ENCODE measurements at places on chromosomes 6 and 20.
A peak's percentile ranks its signal among the peaks of the same experiment; 100 is the strongest.

DNA sequence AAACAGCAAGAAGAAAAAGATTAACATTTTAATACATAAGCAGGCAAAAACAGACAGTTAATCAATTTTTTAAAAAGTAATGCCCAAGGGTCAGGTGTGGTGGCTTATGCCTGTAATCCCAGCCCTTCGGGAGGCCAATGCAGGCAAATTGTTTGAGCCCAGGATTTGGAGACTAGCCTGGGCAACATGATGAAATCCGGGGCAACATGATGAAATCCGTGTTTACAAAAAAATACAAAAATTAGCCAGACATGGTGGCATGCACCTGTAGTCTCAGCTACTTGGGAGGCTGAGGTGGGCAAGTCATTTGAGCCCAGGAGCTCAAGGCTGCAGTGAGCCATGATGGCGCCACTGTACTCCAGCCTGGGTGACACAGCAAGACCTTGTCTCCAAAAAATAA, 94.1 kb upstream of the DST start:
- DNase-seq, result no peak

GRCh38 chr6:157069585-157069984, 253.7 kb downstream of the TMEM242 start:
- DNase-seq, result no peak

DNA sequence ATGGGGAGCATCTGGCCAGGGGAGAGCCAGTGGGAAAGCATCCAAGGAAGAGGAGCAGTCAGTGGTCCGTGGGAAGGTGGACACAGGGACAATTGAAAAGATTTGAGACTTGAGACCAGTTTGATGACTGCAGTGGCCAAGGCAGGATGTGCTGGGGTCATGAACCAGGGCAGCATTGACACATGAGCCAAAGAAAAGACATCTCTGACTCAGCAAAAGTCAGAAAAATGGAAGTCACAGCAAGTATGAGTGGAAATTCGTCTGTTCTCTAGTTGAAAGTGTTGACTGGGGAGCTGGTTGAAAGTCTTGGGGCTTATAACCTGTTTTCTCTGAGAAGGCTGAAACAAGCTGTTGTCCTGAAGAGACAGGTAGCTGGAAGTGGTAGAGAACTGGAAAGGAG, 31.3 kb downstream of the RAB22A start:
- no peak for DNase-seq

DNA sequence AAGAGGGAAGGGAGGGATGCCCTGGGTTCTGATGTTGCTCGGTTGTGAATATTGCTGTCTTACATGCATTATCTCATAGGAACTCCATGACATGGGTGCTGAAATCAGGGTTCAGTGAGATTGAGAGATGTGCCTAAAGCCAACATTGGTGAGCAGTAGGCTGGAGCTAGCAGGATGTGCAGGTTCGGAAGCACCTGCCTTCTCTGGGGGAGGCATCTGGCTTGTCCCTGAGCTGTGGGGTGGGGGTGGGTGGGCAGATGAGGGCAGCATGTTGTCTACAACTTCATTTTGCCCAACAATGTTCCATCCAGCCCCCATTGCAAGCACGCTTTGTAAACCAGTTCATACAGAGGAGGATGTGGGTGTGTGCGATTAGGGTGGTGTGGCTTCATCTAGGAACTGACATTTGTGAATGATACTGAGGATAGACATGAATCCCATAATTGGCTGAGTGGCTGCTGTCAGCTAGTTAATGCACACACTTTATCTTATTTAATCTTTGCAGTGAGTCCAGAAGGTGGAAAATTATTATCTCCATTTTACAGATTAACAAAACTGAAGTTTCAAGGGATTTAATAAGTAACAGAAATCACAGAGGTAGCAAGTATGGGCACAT, 119.4 kb downstream of the SYNDIG1 start:
- no peak for DNase-seq

- DNase-seq, result peak; percentile 62
Observed at GRCh38 chr6:35368038-35368887, 25.9 kb downstream of the PPARD start.

- DNase-seq, result no peak
Observed at GRCh38 chr6:45032426-45032825, 295.7 kb upstream of the RUNX2 start.

DNA sequence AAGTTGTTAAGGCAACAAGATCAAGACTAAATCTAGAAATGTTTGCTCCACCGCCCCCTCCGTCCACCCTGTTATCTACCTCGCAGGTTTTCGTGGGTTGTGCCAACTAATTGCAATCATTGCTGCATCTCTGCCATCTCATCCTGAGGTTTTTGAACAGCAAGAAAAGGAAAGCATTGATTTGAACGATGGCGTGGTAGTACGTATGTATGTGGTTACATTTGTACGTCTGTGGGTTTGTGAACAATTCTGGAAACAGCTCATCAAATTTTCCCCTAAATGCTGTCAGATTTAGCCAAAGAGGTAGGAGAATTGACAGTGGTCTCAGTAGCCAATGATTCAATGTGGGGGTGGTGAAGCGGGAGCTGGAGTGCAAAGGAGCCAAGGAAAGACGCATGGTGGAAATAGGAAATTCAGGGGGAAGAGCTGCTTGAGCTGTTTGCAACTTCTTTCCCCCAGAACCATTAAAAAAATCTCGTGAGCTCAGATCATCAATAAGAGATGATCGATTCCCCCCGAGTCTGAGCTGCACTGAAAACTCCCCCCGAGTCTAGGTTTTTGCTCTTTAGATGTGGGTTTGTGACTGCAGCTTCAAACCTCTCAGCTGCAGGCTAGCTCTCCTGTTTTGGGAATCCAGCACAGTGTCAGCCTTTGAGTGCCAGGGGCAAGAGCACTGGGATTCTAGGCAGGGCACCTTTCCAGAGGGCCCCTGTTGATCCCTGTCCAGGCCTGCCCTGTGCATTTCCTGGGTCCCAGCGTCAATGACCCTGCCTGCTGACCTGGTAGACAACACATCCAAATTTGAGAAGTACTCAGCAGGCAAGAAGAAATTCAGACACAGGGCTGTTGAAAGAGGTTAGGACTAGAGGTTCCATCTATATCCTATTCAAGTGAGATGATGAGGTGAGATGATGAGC, 72.6 kb upstream of the LY86 start:
- no peak for DNase-seq

GRCh38 chr6:99432877-99433276, 7.8 kb upstream of the PNISR start:
- no peak for DNase-seq

DNA sequence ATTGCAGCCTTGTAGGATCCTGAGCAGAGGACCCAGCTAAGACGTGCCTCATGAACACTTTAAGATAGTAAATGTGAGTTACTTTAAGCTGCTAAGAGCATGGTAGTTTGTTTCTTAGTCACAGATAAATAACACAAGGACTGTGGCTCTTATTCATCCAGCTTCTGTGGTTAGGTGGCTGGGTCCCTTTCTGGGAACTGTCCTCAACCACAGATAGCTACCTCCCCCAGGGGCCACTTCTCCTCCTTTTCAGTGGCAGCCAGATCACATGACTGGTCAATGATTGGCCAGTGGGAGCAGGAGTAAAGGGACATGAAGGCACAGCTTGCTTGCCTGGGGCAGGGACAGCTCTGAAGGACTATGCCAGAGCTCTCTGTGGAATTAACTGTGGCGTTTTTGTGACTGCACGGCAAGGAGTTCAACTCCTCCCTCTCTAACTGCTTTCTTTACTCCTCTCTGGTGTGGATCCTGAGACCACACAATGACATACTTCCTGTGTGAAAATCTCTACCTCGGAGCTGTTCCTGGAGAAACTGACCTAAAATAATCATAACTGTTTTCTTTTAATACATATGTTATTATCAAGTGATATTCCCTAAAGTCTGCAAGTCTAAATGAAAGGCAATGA, 76.5 kb downstream of the NRN1 start:
- DNase-seq, result no peak

GRCh38 chr6:17565399-17565798, 34.7 kb upstream of the FAM8A1 start:
- DNase-seq, result no peak

- DNase-seq, result no peak
Observed at GRCh38 chr6:101011186-101011585, 130.1 kb upstream of the ASCC3 start.

GRCh38 chr6:106925948-106926347, 48.6 kb downstream of the CD24 start:
- DNase-seq, result no peak

DNA sequence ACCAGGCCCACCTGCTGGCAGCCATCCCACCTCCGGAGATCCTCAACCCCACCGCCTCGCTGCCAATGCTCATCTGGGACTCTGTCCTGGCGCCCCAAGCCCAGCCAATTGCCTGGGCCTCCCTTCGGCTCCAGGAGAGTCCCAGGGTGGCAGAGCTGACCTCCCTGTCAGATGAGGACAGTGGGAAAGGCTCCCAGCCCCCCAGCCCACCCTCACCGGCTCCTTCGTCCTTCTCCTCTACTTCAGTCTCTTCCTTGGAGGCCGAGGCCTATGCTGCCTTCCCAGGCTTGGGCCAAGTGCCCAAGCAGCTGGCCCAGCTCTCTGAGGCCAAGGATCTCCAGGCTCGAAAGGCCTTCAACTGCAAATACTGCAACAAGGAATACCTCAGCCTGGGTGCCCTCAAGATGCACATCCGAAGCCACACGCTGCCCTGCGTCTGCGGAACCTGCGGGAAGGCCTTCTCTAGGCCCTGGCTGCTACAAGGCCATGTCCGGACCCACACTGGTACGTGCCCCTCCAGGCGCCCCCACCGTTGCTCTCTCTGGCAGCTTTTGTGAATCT, 1.1 kb downstream of the SNAI1 start:
- peak; percentile 58 for DNase-seq

DNA sequence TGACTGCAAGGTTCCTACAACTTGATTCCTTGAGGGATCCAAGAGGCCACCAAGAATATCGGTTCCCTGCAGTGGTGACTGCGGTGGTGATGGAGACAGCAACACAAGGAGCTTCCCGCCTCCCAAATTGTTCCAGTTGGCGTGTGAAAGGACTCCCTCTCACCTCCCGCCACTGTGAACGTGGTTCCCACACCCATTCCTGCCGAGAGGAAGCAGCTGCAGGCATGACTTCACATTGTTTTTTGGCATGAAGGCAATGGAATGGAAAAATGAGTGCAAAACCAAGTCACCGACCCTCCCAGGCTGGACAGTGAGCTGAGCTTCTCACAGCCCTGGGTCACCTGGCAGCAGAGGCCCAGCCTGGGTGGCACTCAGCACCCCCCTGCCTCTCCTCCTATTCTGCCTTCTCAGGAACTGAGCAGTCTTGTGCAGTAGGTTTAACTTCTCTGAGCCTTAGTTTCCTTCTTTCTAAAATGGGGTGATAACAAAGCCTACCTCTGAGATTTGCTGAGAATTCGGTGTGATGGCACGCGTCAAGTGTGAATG, 75.0 kb downstream of the CNKSR3 start:
- DNase-seq, result no peak

Measured in adipocyte (in vitro differentiated cells).